H1 (cell line): ENCODE measurements at places on chromosomes 1 and 21.

GRCh38 chr1:222654849-222655248 is 37.0 kb downstream of the MIA3 start:
- DNase-seq = no peak

GRCh38 chr1:230171356-230172015 is 104.4 kb downstream of the GALNT2 start:
- DNase-seq = no peak

DNA sequence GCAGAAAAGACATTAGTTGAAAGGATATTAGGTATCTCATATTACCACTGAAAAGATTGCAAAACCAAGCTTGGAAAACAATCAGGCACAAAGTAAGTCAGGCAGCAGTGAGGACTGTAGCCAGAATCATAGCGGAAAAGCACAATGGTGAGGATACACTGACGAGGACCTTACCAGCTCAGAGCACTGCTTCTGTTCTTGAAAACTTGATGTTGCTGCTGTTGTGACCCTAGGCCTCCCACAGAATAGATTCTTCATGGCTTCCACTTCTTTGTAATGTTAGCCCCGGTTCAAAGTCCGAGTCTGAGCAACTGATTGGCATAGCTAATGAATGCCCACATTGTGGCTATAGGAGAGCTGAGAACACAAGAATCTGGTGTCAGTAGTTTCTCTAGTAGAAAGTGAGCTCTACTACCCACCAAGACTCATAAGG is 45.2 kb upstream of the LRRC8C start:
- no peak for DNase-seq

DNA sequence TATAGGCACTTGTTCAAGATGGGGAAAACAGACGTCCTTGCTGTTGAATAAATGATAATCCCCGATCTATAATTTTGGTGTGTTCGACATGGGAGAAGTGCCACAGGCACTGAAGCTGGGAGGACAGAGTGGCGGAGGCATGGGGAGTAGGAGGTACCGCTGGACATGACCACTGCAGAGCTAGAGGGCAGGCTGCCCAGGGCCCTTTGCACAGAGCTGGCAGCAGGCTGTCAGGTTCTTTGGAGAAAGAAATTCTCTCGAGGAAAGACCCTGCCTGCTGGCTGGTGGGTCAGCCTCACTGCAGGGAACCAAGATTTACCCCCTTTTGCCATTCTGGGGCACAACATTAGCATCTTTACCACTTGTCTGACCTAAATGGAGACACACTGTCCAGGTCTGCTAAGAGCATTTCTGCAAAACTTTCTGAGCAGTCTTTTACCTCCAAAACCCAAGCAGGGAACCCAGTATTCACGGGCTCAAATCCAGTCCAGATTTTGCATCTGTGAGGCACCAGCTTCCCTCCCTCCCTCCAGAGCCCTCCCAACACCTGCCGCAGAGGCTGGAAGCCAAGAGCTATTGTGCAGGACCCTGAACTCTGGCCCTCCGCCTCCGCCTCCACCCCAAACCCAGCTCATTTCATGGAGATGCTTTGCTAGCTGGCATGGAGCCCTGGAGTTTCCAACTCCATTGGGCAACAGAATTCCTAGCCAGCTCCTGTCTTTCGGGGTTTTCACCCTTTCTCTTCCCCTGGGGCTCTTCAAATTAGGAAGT is 142.3 kb downstream of the PLXNA2 start:
- no peak for DNase-seq

- DNase-seq = no peak
These were observed 55.0 kb upstream of the TLR5 start for GRCh38 chr1:223197923-223198627.

GRCh38 chr1:55582084-55582483 is 366.9 kb upstream of the USP24 start:
- DNase-seq = no peak

- peak; percentile 30 for DNase-seq
These were observed 37.0 kb downstream of the MAN1C1 start for GRCh38 chr1:25653558-25653957.

DNA sequence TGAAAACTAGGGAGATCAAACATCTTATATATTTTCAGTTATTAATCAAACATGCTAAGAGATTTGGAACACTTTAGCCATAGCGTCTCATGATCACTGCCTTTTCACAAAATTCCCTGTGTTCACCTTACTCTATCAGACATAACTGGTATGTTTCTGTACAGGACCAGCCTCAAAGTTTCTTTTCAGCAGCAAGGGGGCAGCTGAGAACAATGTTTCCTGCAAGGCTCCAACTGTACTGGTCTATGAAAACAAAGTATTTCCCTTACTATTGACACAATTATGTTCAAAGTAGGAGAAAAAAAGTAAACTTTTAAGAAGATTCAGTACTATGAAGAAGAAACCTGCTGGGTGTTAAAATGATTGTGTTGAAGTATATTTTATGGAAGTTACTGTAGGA is 98.5 kb downstream of the ATF6 start:
- no peak for DNase-seq

- no peak for DNase-seq
These were observed 6.1 kb downstream of the SKI start for GRCh38 chr1:2233997-2234761.

DNA sequence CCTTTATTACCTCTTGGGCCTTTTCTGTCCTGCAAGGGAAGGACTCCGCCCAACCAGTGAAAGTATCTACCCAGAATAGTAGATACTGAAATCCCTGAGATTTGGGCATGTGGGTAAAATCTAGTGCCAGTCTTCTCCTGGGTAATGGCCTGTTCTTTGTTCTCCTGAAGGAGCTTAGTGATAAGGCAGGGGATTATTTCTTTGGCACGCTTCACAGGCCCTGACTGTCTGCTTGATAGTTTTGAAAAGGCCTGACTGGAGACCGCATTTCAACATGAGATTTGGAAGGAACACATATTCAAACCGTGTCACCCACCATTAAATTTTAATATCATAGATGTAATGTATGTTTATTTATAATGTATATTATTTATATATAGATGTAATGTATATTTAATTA is 48.9 kb downstream of the RASAL2 start:
- no peak for DNase-seq

- DNase-seq = no peak
These were observed 145.6 kb upstream of the C21orf91 start for GRCh38 chr21:17964716-17965115.

- no peak for DNase-seq
These were observed 28.7 kb downstream of the DHX9 start for GRCh38 chr1:182867861-182868260.

DNA sequence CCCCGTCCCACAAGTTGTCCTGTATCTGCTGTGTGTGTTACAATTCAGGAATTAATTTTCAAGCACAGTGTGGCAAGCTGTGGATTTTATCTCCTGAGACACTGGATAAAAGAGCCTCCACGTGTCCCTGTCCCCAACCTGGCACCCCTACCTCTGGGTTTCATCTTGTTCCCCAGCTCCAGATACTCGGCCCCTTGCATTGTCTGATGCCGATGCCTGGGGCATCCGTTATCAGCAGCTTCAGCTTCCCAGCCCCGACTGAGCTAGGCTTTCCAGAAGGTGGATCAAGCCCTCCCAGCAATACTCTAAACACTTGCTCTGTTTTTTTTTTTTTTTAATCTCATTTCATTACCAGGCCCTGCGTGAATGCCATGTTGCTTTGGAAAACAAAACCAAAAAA is 159.4 kb downstream of the PLXNA2 start:
- DNase-seq = no peak

DNA sequence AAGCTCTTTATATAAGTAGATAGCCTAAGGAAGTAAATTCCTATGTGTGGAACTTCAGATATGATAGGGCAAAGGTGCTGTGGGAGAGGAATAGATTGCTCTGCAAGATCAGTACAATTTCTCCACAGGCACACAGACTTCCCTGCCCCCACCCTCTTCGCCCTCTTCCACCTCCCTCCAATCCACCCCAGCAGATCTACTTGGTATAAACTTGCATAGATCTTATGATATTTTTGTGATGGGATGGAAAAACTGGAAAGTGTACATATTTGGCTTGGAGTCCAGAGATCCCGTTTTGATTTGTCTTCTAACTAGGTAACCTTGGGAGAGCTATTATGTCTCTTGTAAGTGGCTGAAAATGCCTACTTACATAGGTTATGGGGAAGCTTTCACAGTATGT is 586.3 kb upstream of the USP24 start:
- DNase-seq = no peak

DNA sequence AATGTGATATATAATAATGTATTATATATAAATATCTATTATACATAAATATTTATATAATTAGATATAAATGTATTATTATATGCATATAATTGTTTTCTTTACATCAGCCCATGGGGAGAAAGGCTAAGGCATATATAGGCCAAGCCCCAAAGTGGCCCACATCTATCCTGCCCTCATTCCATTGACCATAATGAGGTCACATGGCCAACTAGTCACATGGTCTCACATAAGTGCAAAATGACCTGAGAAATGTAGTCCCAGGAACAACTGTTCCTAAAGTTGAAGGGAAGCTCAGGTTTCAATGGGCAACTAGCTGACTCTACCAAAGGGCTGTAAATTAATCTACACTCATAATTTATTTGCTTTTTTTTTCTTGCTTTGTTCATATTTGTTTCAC is 14.5 kb upstream of the CCDC185 start:
- no peak for DNase-seq

GRCh38 chr1:152053375-152053774 is 16.6 kb upstream of the S100A11 start:
- no peak for DNase-seq

GRCh38 chr1:7366955-7367665 is 404.0 kb upstream of the VAMP3 start:
- DNase-seq = no peak

DNA sequence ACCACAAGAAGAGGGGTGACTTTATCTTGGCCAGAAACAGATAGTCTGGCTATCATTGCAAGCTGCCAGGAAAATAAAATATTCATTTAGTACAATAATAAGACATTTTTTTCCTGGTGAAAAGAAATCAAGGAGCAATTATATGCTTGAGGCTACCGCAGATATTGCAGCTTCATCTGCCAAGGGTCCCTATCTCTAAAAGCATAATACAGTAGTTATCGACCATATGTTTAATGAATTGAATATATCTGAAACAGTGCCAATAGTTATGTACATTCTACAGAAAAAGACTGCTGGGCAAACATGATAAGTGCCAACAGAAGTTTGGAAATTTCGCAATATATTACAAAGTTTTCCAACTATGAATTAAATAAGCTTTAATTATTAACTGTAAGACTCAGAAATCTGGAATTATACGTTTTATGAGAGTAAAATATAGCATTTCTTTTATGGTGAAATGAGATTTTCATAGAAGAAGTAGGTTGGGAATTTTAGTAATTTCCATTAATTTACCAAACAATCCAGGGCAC is 561.1 kb upstream of the ZP4 start:
- no peak for DNase-seq

DNA sequence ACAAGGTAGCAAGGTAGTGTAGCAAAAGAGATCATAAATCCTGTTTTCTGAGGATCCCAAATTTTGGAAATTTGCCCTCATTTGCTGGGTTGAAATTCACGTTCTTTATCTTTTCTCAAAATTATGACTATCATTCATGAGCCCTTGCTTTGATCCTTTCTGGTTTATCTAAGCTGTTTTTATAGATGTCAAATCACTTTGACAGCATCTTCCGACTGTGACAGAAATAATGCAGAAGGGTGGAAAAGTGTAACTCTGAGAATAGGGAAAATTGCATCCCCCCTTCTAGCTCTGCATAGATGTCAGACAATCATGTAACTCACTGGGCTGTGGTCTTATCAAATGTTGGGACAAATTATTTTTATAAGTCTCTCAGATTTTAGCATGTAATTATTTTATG is 550.1 kb downstream of the OMA1 start:
- no peak for DNase-seq

GRCh38 chr1:99003581-99004253 is 944 bp downstream of the PLPPR5 start:
- peak; percentile 53 for DNase-seq

- DNase-seq = no peak
These were observed 79.6 kb downstream of the UCHL5 start for GRCh38 chr1:192979542-192979941.

DNA sequence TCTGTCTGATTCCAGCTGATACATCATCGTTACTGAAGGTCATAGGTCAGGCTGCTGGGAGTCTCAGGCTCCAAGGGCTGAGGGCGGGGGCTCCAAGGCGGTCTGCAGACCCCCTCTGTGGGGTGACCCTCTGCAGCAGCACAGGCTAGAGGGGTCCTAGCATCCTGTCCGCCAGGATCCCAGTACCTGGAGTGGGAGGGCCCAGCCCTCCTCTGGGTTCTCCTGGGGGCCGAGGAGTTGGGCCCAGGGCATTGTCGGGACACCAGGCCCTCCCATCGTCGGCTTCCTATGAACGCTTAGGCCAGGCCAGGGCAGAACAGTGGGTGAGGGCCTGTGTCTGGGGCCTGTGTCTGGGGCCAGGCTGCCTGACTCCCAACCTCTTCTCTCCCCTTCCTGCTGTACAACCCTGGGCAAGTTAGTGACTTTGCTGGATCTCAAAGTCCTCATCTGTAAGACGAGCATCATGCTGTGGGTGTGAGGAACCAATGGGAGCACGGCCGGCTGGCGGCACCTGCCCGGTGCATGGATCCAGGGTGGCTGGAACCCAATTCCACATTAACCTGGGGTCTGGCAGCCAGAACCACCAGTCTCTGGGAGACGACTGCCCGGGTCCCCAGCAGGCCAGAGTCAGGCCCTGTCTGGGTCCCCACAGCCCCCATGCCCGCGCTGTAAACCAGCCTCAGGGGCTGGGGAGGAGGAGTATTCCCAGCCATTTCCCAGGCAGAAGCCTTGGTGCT is 56.2 kb upstream of the COL18A1 start:
- DNase-seq = no peak

DNA sequence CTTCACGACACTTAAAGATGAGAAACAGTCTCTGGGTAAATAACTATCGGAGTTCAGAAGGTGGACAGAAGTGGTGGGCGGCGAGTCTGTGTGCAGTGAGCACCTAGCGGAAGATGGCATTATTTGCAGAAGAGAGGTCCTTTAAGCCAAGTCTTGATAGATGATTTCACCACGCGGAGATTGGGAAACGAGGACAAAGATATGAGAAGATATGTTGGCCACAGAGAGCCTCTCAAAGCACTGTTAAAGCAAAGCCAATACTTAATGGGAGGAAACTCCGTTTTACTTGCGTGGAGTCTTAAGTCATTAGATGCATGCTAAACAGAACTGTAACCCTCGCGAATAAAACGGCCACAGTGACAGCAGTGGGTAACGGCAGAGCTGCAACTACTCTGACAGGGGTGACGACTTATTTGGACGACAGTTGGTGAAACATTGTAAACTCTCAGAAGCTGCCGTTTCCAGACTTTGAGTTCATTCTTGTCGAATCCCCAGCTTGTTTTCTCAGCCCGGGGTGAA is 577 bp upstream of the CEP350 start:
- no peak for DNase-seq
